ENCODE measurements at places on chromosomes 12 and 14.

GRCh38 chr12:12715128-12715458 lies 2.1 kb upstream of the CDKN1B start:
- no peak for DNase-seq

- DNase-seq: no peak
Measured at GRCh38 chr12:114407842-114408411, 2.0 kb upstream of the TBX5 start.

DNA sequence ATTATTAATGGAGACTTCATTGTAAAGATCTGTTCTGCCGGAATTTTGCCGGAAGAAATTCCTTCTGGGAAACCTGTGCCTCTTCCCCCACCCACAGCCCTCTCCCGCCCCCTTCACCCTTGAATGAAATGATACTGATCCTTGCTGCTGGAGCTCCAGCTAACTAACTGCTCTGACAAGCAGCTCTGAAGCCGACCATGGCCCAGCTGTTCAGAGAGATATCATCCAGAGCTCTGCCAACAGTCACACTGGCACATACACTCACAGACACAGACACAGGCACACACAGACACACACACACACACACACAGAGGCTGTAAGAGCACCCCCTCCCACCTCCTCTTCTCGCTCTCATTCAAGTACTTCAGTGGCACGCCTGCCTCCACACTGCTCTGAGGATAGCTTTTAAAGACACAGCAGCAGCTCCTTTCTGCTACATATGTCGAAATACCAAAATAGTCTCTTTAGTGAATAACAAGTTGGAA lies 88.6 kb downstream of the R3HDM2 start:
- no peak for DNase-seq

DNA sequence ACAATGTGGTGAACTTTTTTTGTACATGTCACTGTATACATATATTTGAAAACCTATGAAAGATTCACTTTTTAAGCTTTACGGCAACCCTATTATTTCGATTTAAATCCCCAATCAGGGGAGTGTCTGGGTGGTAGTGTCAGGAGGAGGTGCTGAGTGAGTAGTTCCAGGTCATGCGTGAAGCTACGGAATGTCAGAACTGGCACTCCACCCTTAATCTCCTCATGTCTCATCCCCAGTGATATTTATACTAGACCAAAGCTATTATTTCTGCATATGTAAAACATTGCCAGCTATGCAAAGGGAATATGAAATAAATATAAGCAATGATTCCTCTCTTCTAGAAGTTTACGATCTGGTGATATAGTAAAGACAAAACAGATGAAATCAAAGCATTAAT lies 12.3 kb downstream of the NR1H4 start:
- no peak for DNase-seq

GRCh38 chr12:125552295-125552694 lies 487.1 kb downstream of the AACS start:
- no peak for DNase-seq

GRCh38 chr14:80615831-80616230 lies 325.7 kb downstream of the CEP128 start:
- DNase-seq: no peak

- no peak for DNase-seq
Measured at GRCh38 chr12:47841501-47841900, 21.8 kb upstream of the HDAC7 start.

Data from stimulated activated CD4-positive, alpha-beta T cell treated with anti-CD3 and anti-CD28 coated beads, Interleukin-4, amount 100 ng/mL, for 48 hours (primary cell).